ENCODE measurements at places on chromosomes 3 and 15.

DNA sequence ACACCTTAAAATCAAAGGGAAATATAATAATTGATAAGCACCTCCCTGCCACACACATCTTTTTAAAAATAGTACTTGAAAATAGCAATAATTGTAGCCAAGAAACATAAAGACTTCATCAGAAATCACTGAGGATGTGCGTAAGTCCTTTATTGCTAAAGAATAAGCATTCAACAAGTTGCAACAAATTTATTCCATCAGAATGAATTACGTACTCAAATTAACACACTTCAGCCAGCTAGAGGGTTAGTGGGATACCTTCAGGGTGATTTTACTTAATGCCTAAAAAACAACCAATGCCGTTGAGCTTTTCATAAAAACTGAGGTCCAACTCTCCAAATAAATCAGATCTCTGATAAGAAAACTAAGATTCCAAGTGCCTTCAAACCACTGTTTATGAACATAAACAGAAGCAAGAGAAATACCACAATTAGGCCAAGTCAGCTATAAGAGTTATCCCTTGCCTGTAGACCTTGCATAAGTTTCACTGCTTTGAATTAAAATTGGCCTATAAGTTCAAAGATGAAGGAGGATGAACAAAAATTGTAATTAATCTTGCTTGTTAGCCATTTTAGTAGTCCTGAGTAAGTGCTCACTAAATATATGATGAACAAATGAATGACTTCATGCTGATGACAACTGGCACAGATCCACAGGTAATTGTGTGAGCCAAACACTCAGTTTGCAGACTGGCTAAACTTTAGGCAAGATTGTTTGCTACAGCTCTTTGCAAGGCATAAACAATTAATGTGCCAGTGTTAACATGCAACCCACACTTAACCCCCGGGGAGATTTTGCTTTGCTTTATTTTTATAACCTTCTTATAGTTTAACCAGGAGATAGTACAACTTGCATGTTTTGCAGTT lies 375.1 kb upstream of the THBS1 start:
- DNase-seq = no peak

GRCh38 chr15:38883987-38884386 lies 319.4 kb upstream of the RASGRP1 start:
- no peak for DNase-seq

DNA sequence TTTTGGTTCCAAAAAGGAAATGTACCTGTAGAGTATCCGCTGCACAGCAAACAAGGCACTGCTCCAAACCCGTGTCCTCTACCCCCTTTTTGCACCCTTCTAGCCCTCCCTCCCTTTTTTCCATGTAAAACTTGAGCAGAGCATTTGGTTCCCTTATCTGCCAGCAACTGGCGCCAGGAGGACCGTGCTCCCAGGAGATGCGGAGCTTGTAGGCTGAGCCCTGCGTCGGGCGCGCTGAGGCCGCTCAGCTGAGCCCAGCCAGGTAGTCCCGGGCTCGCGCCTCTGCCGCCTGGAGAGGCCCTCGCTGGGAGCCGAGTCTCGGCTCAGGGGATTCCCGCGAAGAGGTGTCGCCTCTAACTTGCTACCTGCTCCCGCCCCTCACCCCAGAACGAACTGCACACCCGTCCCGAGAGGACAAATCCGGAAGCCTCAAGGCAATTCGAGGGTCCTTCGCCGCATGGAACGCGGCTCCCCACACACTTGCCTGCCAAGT lies 575 bp downstream of the TRPM7 start:
- no peak for DNase-seq

GRCh38 chr15:63474810-63475316 lies 29.5 kb upstream of the USP3 start:
- no peak for DNase-seq

- DNase-seq = no peak
These were observed 4.4 kb downstream of the TERC start for GRCh38 chr3:169760479-169760878.

DNA sequence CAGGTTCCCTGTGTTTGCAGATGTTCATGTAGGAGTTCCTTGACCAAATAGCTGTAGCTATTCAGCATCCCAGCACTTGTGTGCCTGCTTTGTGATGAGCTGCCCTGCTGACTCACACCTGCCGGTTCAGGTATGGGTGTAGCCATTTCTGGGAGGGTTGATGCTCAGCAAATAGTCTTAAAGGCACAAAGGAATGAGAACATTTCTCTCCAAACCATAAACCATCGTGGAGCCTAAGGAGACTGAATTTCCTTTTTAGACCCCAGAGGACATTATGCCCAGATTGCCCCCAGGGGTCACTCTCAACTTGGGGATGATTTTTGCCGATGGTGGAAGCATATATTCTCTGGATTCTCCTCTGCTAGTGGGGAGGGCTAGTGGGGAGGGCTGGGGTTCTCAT lies 80.6 kb downstream of the ADAMTSL3 start:
- DNase-seq = no peak

DNA sequence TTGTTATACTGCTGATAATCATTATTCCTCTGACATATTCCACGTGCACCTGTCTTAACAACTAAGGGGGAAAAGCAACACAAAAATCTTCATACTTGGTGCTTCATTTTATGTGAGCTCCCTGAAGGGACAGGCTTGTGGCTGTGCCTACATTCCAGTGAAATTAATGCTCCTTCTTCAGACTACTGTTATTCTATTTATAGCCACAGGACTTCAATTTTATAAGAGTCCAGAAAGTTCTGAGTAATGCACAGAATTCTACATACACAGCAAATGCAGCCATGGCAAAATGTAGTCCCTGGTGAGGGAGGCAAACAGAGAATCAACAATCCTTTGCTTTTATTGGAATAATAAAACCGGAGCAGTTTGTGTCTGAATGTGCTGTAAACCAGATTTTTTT lies 417.1 kb downstream of the RBMS3 start:
- DNase-seq = no peak

GRCh38 chr15:61702224-61703020 lies 357.8 kb downstream of the VPS13C start:
- DNase-seq = peak; percentile 4

DNA sequence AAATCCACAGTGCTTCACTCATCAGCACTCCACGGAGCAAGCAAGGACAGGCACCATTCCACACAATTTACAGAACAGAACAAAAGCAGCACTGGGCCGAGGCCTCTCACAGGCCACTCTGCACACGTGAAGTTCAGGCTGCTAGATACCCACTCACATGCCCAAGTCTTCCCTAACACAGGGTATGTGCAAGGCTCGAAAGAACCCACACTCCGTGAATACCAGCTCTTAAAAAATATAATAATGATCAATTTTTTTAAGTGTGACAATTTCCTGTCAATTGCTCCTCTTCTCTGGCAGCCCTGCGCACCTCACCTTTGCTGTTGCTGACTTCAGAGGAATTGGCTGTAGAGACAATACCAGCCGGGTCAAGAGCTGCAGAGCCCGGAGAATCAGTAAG lies 19.0 kb downstream of the XPC start:
- no peak for DNase-seq

DNA sequence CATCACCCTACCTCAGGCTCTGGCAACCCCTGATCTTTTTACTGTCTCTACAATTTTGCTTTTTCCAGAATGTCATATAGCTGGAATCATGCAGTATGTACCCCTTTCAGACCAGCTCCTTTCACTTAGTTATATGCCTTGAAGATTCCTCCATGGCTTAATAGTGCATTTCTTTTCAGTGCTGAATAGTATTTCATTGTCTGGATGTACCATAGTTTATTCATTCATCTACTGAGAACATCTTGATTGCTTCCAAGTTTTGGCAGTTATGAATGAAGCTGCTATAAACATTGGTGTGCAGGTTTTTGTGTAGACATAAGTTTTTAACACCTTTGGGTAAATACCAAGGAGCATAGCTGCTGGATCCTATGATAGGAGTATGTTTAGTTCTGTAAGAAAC lies 50.8 kb upstream of the ANP32A start:
- no peak for DNase-seq

- DNase-seq = no peak
These were observed 247.2 kb downstream of the LSAMP start for GRCh38 chr3:116198087-116198486.
